Muscle of arm (tissue), 14 donors: ENCODE measurements at places on chromosomes 2 and 18.

GRCh38 chr2:113127646-113128570, 510 bp downstream of the IL1RN start:
- no peak for DNase-seq

GRCh38 chr2:145166731-145167302, 646.9 kb upstream of the ZEB2 start:
- no peak for DNase-seq

DNA sequence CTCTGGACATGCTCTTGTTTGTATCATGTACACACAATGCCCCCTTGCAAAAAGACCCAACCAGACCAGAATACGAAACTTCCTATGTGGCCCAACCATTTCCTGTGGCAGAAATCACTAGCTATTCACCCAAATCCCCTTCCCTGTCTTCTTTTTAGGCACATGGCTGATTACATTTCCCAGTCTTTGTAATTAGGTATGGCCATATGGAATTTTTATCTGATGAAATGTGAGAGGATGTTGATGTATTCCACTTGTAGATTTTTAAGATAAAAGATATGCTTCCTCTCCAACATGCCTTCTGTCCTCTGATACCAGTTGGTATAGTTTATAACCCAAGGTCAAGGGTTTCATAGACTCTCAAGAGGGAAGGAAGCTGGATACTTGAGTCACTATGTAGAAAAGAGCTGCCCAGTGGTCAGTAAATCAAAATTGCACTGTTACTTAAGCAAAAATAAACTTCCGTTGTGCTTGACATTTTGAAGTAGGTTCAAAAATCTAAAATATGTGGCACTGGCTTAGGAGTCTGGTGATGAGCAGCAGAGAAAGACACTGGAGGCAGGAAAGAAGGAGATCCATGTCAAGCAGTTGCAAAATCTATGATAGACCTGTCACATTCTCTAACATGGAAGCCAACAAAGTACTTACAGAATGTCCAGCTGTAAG, 297.4 kb downstream of the SMAD2 start:
- DNase-seq, result no peak

DNA sequence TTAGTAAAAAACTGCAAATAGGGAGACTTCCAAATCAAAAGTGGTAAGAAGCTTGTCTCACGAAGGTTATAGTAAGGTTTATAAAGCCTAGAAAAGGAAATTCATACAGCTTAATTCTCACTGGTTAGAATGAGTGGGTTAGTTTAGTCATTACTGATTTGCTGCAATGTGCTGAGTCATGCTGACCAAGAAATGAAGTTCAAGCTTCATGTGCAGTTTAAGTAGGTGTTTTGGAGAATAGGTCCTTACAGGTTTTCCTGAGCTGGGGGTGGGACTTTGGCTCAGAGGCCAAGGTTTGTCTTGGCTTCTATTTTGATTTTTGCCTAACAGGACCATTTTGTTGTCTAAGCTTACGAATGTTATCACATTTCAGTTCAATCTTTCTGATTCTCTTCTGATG, 15.1 kb downstream of the CLIP4 start:
- DNase-seq, result no peak

GRCh38 chr18:12593866-12594265, 64.0 kb downstream of the SPIRE1 start:
- DNase-seq, result peak; percentile 15

DNA sequence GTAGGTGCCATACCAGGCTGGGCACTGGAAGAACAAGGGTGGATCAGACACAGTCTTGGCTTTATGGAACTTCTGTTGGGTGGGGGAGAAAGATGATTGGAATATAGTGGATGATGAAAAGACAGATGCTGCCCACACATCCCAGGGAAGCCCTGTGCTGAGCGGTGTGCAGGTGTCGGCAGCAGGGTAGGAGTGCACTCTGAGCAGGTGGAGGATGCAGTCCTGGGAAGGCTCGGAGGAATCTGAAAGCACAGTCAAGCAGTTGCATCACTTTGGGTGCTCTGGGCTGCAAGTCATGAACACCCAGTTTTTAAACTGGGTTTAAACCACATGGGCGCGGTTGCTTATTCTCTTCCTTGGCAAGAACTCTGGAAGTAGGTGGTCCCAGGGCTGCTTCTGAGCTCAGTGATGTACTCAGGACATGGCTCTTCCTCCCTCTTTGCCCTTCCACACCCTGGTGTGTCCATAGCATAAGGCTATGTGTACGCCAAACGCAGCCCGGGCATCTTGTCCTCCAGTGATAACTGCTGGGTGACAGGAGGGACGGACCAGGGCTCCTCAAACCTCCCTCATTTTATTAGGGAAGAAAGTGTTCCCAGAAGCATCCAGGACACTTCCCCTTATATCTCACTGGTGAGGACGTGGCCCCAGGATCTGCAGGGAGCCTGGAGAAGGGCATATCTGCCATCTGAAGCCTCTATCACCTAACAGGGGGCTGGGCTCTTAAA, 84.0 kb downstream of the SH3RF3 start:
- no peak for DNase-seq

DNA sequence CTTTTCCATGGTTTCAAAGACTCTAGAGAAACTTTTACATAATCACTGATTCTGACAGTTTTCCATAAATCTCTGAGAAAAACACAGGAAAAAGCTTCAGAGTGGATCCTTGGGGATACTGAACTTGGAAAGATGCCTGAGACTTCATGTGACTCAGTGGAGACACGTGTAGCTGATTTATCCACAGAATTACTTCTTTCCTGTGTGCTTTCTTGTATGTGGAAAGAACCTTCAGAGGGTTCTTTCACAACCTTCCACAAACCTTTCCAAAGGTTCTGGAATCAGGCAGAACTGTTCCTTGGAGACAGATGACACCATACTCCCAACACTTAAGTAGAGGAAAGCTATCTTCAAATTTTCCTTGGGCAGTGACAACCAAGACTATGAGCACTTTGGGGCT, 207.2 kb downstream of the RND3 start:
- DNase-seq, result peak; percentile 94

- no peak for DNase-seq
Observed at GRCh38 chr2:138036522-138036921, 72.2 kb downstream of the HNMT start.

DNA sequence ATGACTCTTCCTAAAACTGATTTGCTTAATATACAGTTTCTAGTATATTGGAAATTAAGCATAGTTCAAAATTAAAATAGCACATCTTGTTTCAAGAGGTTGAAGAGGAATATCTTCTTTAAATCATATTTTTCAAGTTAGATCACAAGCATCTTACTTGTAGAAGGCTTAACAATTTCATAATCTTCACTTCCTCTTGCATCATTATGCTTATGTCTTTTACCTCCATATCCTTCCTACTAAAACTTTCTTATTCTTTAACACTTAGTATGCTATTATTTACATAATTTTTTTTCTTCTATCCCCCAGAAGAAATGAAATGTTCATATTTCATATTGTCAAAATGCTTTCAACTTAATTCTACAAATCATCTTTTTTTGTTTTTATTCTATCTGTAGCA, 1354.9 kb upstream of the TMEFF2 start:
- no peak for DNase-seq

- no peak for DNase-seq
Observed at GRCh38 chr2:236341067-236341466, 76.9 kb upstream of the ASB18 start.

DNA sequence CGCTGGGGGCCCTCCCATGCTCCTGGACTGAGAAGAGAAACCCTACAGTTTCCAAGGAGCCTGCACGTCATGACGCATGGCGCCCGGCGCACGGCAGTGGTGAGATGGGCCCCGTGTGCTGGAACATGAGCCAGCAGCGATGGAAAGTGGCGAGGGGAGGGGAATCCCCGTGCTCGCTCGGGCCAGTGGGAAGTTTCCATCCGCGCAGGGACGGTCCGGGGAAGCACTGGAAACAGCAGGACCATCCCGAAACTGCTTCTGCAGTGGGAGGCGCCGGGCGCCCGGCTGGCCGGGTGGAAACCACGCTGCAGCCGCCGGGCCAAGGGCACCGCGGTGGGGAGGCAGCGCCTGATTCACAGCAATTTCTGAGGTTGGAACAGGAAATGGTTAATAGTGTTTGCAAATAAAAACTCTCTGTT, 4.9 kb upstream of the PDCD1 start:
- peak; percentile 68 for DNase-seq

DNA sequence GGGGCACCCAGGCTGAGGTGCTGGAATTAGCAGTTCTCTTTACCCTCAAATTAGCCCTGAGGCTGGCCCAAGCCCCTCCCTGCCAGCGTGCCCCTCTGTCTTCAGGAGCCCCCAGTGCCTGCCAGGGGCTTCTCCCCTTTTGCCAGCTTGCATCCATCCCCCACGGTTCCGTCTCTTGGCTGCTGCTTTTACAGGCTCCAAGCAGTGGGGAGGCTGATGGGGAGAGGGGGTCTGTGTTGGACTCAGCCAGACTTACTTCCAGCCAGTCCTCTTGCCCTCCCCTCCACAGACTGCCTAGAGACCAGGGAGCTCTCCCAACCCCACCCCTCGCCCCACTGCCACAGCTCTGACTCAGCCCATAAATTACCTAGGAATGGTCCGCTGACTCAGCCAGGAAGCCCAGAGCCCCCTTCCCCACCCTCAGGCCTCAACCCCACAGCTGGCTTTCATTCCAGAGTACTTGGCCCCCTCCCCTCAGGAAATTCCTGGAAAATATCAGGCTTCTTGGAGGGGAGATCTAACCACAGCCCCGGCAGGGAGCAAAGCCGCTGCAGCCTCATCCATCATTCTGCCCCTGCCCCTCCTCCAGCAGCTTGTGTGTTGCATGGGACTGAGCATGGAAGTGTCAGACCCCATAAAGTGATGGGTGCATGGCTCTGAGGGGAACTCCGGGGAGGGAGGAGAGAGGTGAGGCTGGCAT, 184.6 kb downstream of the ZFP36L2 start:
- DNase-seq, result peak; percentile 89

GRCh38 chr2:233414777-233415570, 60.7 kb downstream of the DGKD start:
- DNase-seq, result no peak

DNA sequence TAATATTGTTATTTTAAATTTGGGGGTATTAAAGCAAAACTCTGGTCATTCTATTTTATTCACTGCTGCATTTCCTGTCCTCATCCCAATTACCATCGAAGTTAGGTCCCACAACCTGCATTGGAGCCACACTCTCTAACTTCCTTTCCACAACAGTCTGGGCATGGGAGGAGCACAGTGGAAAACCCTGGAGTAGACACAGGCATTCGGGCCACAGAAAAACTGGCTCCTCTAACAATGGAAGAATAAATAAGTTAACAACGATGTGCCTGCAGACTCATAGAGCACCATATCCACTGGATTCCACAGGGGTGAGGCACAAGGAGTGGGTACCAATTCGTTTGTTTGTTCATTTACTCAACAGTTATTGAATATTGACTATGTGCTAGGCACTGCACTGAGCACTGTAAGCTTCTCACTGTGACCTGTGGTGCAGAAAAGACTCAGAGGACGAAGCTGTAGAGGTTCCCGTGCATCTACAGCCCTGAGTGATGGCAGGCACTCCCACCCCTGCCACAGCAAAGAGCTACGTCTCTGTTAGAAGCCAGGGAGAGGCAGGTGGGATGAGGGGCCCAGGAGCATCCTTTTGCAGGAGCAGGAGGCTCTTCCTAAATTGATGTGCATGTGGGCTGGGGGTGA, 154.2 kb upstream of the PGAP1 start:
- no peak for DNase-seq

DNA sequence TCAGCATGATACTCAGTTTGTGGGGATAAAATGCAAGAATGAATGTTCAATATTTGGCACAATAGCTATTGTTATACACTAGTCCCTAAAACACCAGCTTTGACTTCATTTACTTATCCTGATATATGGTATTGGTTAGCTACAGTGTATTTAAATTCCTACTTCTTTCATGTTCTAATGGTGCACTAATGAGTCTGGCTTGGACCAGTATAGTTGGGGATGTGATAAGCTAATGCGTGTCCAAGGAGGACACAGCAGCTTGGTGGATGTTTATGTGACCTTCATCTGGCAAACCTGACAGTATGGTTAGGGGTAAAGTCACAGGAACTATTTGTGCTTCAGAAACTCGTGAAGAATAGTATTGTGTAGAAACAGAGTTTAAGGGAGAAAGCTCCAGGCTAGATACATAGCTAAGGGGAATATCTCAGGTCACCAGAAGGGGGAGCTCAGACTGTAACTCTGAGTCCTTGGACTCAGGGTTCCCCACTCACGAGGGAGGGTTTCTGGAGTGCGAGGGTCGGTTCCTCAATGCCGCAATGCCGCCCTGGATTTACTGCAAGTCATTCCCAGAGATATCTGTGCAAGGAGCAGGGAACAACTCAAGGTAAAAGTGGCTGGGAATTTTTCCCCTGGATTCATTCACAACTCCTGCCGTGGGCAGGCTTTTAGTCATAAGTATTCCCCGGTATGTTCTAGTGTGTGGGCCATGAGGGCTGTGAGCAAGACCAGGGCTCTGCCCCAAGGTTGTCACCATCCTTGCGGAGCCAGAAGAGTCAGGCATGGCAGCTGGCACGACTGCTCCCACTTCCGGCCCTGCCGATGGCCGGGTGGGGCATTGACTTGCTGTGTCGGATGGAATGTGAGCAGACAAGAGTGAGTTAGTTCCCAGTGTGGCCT, 14.5 kb downstream of the IL1R2 start:
- DNase-seq, result no peak

GRCh38 chr18:75168619-75169018, 40.3 kb downstream of the PTGR3 start:
- DNase-seq, result no peak

DNA sequence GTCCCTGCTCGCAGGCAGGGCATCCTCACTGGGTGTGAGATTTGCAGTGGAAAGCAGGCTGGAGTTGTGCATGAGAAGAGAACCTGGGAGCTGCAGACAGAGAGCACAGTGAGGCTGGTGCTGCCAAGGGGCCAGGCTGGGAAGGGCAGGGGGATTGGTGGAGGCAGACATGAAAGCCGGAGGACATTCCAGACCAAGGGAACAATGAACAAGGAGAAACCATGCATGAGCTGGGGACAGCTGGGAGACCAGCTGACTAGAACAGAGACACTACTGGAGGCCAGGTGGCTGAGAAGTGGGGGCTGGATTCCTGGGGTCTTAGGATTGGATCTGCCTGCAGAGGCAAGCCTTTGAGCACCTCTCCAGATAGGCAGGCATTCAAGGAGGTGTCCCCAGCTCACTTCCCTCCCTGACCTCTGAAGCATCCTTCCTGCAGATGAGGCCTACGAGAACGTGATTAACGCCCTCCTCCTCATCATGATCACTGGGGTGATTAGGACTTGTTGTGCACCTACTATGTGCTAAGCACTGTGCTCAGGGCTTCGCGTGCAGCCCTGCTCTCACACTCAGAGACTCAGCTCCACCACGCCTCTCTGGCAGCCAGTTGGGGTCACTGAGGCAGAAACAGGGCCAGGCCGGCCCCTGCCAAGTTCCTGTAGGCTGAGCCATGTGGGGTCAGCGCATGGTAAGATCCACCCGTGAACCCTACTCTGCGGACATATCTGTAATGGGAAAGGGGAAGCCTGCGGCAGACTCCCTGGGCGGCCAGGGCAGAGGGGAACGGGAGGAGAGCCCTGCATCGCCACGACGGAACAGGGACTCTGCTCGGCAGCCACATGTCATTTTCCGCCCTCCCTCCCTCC, 74.8 kb upstream of the SLC66A3 start:
- DNase-seq, result no peak

- no peak for DNase-seq
Observed at GRCh38 chr18:30709595-30709994, 332.9 kb downstream of the DSC3 start.
